ENCODE measurements at places on chromosomes 6 and 20. TPM values are rescaled to one million over a fixed set of nuclear protein-coding genes. Genes with fewer than 3 reads are reported as not detected.
A peak's percentile ranks its signal among the peaks of the same experiment; 100 is the strongest.

- DNase-seq = peak; percentile 16
Observed at GRCh38 chr20:50919567-50919966, 11.7 kb downstream of the ADNP start.

DNA sequence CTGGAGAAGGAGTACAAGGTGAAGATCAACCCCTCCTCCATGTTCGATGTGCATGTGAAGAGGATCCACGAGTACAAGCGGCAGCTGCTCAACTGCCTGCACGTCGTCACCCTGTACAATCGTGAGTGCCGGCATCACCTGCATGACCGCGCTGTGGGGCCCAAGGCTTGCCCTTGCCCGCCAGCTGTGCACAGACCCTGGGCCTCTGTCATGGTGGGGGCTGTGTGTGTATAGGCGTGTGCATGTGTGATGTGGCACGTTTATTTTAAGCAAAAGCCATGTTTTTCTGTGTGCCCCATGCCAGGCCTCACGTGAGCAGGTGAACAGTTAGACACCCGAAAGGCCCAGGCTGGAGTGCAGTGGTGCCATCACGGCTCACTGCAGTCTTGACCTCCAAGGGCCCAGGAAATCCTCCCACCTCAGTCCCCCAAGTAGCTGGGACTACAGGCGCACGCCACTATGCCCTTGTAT, 36.3 kb downstream of the PYGB start:
- no peak for DNase-seq

Gene FAM83D
- 10.2 TPM for total RNA-seq

Gene LINC00237
- not detected for total RNA-seq

Gene TMEM217
- total RNA-seq = 7.3 TPM

Gene XKR7
- total RNA-seq = 0.05 TPM

DNA sequence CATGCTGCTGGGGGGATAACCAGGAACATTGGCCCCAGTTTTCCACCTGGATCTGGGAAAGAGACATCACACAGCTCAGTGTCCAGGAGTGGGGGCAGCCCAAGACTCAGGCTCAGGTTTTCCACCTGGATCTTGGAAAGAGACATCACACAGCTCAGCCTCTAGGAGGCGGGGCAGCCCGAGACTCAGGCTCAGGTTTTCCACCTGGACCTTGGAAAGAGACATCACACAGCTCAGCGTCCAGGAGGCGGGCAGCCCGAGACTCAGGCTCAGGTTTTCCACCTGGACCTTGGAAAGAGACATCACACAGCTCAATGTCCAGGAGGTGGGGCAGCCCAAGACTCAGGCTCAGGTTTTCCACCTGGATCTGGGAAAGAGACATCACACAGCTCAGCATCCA, 361.6 kb downstream of the THBS2 start:
- DNase-seq = no peak
